ENCODE measurements at places on chromosomes 5 and 9.
A peak's percentile ranks its signal among the peaks of the same experiment; 100 is the strongest.

- no peak for DNase-seq
These were observed 9.1 kb downstream of the EGFL7 start for GRCh38 chr9:136671646-136672430.

DNA sequence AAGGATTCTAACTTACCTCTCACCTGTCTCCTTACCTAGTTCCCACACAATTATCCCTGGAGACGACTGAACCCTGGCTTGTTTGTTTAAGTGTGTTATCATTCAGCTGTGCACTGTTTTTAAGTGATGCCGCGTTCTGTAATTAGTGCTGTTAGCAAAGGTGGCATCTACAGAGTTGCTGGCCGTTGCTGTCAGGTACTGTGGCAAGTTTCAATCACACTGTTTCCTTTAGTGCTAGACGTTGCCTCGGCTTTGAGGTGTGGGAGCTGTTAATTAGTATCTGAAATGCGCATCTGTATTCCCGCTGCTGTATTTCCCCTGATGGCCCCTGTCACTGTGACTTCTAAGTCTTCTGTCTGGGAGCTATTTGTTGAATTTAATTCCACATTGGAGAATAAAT lies 193.8 kb upstream of the GAS1 start:
- DNase-seq: no peak

- DNase-seq: no peak
These were observed 40.8 kb upstream of the DAB2IP start for GRCh38 chr9:121610638-121610953.

DNA sequence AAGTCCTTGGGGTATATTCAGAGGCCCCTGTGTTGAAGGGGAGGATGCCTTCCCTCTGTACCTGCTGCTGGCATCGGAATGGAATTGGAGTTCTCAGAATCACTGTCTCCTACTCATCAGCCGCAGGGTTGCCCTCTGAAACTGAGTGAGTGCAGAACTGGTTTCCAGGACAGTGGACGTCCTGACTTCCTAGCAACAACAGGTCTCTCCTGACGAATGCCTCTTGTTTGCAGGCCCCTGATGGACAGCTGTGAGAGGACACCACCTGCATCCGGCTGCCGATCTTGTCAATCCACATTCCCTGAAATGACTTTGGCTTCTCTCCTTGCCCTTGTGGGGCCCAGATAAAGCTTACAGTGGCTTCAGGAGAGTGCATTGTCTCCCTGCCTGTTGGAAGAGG lies 274.5 kb downstream of the NSG2 start:
- peak; percentile 14 for DNase-seq

- DNase-seq: no peak
These were observed 4.5 kb upstream of the MOB3B start for GRCh38 chr9:27534131-27534530.

GRCh38 chr5:35012796-35013195 lies 35.0 kb downstream of the AGXT2 start:
- DNase-seq: no peak

- DNase-seq: no peak
These were observed 98.1 kb upstream of the ERBIN start for GRCh38 chr5:65828022-65828896.

GRCh38 chr5:146862641-146863040 lies 15.9 kb downstream of the PPP2R2B start:
- no peak for DNase-seq

- no peak for DNase-seq
These were observed 24.1 kb upstream of the PTGS1 start for GRCh38 chr9:122346478-122347347.

- DNase-seq: no peak
These were observed 778.1 kb downstream of the TLR4 start for GRCh38 chr9:118482306-118482705.

DNA sequence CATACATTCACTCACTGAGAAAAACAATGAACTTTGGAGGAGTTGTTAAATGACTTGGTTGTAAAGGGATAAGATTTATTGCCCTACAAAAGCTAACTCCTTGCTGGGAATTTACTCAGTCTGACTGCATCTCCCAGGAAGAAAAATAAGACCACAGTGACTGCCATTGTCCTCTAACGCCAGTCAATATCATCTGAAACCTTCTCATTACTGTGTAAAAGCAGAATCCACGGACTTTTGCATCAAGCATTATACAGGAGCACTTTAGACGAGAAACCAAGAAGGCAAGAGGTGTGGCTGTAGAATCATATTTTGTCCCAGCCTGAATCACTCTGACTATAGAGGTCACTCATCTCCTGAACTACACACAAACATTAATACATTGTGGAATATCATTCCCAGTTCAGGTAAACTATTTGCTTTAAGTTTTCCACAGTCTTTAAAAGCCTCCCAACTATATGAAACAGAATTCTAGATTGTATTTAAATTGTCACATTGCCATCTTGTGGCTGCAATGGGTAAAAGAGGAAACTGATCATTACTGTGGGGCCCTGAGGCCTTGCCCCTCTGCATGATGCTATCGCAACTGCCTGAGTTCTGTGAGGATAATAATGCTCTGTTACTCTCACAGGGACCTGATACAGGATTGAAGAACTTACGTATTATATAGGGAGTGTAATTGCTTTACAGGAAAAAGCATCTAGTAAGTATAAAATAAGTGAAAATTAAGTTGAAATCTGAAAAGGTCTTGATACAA lies 142.9 kb downstream of the SLCO4C1 start:
- peak; percentile 46 for DNase-seq

- DNase-seq: no peak
These were observed 18.8 kb downstream of the KLF9 start for GRCh38 chr9:70395652-70396051.

GRCh38 chr9:92652461-92652860 lies 17.5 kb downstream of the IPPK start:
- DNase-seq: no peak

- DNase-seq: no peak
These were observed 136.3 kb downstream of the ACTBL2 start for GRCh38 chr5:57346328-57346727.

DNA sequence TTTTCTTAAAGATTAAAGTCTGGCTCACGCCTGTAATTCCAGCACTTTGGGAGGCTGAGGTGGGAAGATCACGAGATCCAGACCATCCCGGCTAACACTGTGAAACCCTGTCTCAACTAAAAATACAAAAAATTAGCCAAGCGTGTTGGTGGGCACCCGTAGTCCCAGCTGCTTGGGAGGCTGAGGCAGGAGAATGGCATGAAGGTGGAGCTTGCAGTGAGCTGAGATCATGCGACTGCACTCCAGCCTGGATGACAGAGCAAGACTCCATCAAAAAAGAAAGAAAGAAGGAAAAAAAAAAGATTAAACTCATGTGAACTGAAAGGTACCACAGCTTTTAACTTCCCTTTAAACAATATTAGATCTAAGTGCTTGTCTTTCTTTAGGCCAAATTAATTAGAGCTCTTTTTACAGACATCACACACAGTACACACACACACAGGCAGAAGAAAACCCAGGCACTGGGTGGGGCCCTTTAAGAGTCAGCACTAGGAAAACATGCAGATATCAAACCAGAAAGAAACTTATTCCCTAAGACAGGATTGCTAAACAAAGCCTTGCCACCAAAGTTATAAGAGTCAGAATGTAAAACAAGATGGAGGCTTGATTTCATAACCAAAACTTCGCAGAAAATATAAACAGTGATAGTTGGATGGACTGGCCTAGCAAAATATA lies 29.3 kb upstream of the UHRF2 start:
- DNase-seq: no peak

DNA sequence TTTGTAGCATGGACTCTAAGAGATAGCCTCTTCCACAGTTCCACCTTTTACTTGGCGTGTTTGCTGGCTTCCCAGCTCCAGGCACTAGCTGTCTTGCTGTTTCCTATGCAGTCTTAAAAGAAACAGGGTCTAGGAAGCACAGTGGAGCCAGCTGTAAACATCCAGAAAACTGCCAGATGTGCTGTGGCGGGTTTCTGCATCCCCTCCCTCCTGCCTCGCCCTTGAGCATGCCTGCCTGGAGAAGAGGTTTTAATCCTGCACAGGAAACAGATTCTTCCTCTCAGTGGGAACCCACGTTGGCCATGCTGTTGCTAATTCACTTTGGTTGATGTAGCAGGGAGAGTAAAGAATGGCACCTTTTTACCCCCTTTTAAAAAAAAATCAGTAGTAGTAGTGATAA lies 121.3 kb downstream of the RPS23 start:
- DNase-seq: no peak

DNA sequence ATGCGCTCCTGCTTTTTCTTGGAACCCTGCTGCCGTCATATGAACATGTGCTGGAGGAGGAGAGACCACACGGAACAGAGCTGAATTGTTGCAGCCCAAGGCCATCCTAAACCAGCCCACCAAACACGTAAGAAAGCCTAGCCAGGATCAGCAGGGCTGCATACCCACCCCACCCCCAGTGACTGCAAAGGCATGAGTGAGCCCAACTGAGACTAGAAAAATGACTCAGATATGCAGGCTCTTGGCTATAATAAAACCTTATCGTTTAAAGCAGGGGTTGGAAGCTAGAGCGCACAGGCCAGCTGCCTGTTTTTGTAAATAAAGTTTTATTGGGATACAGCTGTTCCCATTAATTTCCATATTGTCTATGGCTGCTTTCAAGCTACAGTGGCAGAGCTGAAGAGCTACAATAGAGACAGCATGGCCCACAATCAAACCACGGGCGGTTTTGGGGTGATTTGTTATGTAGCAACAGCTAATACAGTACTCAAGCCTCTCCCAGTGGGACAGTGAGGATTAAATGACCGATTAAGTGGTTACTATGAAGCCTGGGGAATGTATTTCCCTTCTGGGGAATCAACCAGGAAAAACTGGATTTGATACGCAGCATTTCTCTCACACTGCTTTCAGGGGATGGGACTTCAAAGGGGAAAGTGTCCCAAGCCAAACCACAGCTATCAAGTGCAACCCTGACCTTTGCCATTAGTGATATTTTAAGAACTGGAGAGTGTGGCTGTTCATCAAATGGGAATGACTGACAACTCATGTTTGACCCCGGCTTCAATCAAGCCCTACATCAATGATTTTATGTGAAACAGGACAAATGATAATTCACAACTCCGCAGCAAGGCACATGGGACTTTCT lies 6.3 kb downstream of the SHB start:
- DNase-seq: no peak

DNA sequence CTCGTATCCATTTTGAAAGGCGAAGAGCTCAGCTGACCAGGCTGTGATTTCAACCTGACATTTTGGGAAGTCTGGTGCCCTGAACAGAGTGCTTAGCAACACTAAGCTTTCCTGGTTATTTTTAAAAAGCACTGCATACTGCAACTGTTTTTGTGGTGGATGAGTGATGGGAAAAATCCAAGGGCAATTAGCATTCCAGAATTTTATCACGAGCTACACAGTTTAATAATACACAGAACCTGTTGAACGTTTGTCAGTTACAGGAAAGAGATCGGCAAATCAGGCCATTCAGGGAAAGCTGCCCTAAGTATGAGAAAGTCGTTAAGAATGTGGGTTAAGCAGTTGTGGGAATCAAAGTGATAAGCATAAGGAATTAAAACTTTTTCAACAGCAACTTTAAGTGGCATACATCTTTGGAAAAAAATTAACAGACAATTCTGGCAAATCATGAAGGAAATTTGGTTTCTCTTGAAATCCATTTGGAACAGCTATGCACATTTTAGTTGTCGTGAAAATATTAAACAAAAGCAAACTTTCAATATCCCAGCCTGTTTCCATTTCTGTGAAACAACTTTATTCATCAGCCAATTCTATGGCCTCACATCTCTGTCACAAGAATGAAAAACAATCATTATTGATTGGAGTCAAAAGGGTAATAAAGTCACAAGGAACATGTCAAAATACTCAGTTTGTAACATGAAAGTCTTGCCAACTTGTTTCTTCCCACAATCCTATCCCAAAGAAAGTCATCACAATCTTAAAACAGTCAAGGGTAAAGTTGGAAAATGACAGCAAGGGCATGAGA lies 25.7 kb downstream of the PUM3 start:
- DNase-seq: no peak

DNA sequence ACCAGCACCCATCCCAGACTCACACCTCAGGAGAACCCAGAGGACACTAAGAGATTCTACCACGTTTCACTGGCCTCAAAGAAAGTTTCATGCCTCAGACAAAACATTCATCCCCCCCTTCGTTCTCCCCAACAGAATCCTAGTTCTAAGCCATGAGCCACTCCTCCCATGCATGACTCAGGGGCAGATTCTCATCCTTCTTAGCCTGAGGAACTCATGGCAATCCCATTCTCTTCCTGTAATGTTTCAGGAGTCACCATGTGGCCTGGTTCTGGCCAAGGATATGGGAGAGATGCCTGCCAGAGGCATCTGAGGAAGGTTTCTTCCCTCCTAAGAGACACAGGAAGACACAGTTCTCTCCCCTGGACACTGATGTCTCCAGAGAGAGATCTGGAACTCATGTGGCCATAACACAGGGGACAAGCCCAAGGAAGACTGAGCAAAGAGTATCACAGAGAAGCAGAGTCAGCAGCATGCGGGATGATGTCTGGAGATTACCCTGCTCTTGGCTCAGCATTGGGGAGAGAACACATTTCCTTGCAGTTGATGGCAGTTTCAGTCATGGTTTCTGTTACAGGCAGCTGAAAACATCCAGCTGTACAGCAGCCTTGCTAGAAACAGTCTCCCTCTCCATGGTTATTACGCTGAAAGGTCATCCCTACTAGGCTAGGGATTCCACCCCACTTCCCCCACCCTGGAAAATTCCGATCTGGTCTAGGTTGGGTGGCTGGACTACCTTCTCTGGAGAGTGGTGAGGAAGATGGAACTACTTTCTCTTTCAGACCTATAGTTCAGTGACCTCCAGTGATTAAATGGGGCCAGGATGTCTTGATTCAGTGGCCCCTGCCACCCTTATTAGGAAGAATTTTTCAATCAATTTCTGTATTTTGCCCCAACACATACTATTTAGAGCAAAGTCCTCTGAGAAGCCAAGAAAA lies 115.4 kb downstream of the ZNF608 start:
- no peak for DNase-seq

- DNase-seq: no peak
These were observed 10.5 kb downstream of the SH2D3C start for GRCh38 chr9:127767909-127768331.

GRCh38 chr5:126403876-126404275 lies 19.3 kb upstream of the GRAMD2B start:
- DNase-seq: no peak

GRCh38 chr9:133135146-133135745 lies 14.2 kb upstream of the RALGDS start:
- DNase-seq: no peak

- no peak for DNase-seq
These were observed 223.3 kb downstream of the EBF1 start for GRCh38 chr5:158876263-158876942.

DNA sequence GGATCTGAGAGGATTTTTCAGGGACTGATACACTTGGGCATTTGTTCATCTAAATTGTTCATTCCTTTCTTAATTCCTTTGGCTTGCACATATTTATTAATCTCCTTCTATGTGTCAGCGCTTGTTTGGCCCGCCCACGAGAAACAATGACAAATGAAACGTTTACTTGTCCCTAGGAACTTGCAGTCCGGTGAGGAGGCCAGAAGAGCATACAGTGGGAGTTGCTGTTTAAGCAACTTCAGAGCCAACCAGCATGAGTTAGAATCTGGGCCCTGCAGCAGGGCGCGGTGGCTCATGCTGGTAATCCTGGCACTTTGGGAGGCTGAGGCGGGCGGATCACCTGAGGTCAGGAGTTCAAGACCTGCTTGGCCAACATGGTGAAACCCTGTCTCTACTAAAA lies 18.8 kb downstream of the FBXL7 start:
- DNase-seq: no peak

GRCh38 chr5:169602535-169602934 lies 19.0 kb downstream of the SPDL1 start:
- no peak for DNase-seq

Data from SHP77 (cell line).